Cerebellar nuclear complex (tissue), 1 donor: ENCODE measurements at places on chromosomes 11 and 22.

GRCh38 chr11:15091625-15092024, 18.2 kb downstream of the CALCB start:
- no peak for DNase-seq

GRCh38 chr11:110478410-110478809, 48.7 kb downstream of the FDX1 start:
- no peak for DNase-seq

DNA sequence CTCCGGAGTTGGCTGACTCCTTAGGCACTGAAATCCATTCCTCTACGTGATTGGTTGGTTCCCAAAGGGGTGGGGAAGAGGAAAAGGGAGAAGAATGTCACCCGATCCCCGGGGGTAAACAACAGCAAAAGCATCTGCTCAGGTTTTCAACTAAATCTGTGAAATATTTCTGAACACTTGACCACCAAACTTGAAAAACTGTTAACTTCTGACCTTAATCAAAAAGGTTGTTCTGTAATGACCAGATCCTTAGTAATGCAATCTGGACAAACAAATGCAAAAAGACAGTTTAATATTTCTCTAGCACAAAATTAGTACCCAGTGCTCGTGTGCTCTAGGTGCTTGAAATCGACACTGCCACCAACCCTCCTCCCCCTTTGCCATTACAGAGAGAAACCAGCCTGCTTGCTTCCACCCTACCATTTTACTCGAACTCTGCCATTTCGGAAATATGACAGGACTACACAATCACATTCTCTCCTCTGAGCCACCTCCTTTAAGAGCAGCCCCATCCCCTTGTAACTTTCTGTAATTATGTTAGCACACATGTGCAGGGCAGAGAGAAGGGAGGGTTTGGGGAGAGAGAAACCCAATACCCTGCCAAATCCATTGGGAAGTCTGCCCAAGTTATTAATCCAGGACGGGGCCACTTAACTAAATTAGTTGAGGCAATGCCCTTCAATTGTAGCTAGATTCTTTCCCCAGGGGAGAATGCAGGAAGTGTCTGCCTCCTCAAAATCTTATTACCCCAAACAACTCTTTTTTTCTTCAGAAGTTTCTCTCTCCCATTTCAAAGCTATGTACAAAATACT, 113.8 kb downstream of the RBFOX2 start:
- DNase-seq, result peak; percentile 34

- DNase-seq, result no peak
These were observed 8.0 kb upstream of the HTATIP2 start for GRCh38 chr11:20355221-20356219.

DNA sequence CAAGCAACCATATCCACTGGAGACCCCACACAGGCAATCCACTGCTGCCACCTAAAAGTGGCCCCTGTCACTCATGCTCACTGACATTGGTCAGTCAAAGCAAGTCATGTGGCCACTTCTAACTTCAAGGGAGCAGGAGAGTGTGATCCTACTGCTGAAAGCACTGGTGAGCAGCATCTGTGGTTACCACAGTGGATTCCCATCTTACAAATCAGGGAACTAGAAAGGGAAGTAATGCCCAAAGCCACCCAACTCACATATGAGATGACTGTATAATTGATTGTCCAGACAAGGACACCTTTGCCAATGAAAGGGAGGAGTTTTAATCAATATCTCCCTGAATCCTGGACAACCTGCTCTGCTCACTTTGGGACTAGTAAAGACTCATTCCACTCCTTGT, 17.7 kb downstream of the RCN1 start:
- no peak for DNase-seq

DNA sequence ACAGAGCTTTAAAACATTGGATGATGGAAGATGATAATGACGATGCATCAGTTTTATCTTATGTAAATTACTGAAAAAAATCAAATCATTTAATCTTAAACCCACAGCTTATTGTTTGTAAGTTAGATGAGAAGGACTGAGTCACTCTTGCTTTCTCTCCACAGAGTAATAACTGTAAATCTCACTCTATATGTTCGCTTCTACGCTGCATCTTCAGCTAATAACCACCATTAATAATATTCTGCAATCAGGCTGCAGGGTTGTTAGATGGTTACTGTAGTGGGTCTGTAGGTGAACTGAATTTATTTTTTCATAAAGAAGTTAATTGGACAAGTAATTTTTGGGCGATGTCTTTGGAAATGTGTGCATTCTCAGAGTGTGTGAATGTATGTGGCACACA, 260.0 kb downstream of the FAT3 start:
- no peak for DNase-seq

DNA sequence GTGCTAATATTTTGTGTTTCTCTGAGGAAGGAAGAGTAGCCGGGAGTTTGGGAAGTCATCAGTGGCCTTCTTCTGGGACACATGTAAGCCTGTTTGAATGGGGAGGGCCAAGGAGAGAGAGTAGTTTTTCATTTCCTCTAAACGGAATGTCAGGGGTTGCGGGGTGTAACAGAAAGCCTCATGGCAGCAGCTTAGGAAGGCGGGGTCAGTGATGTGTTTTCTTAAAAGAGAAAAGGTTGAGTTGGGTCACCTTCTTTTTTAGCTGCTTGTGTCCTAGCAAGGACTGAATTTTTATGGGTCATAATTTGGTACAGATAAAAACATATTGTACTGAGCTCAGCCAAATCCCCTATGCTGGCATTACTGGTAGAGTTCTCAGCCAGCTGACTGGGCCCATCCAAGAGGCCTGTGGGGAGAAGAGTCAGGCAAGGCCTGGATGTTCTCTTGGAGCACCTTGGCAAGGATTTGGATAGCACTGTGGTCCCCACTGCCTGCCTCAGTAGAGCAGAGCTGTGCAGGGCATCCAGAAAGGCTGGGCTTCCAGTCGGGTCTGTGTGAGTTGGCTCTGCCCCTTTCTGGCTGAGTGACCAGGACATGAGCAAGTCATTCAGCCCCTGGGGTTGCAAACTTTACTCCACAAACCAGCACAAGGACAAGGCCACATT, 29.4 kb upstream of the NAV2 start:
- peak; percentile 91 for DNase-seq

- no peak for DNase-seq
These were observed 96.1 kb downstream of the MORC2 start for GRCh38 chr22:30872285-30873041.

- DNase-seq, result no peak
These were observed 49.6 kb downstream of the NAV2 start for GRCh38 chr11:19762266-19762665.

DNA sequence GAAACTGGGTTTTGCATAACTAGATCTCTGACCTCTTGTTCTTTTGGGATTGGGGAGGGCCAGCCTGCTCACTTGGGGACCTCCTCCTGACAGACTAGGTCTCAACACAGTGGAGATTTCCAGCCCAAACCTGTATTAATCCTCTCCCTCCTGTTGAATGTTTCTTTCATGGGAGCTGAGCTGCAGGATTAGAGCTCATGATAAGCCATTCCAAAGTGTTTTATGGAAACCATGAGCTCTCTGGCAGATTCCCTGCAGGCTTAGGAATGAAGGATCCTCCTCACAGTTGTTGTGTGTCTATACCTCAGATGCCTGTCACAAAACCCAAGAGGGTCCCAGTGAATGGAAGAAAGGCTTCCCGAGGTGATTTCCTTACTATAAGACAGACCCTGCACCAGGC, 248.4 kb upstream of the B3GAT1 start:
- DNase-seq, result no peak

GRCh38 chr11:34012734-34013133, 38.8 kb upstream of the CAPRIN1 start:
- DNase-seq, result no peak

DNA sequence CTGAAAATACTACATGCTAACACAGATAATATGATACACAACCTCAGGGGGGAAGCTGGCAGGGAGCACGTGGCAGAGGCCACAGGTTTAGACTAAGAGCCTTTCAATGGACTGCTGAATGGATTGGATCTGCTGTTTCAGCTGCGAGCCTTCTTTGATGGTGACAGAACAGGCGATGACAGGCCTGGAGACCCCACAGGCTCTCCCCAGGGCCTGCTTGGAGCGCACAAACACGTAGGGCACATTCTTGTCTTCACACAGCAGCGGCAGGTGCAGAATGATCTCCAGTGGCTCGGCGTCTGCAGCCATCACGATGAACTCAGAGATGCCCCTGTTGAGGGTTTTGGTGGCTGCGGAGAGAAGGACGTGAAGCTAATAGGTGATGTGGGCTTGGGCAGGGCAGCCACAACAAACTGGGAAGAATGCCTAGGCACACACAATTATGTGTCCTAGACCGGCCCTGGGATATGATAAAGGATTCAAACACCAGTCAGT, 13.8 kb downstream of the SNU13 start:
- no peak for DNase-seq

- DNase-seq, result no peak
These were observed 5.3 kb downstream of the TNNT3 start for GRCh38 chr11:1924646-1925372.

DNA sequence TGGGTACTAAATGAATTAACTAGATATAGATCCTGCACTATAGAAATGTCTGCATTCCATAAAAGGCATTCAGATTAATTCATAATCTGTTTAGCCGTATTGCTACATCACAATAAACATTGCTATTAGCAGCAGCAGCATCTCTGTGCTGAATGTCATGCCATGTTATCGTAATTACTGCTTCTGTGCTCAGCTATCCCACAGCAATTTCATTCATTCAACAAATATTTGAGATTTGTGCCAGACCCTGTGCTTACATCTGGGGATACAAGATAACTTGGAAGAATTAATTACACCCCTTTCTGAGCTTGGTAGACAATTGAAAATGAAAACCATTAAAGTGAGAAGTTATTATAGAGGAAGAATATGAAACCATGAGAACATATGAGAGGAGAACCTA, 185.8 kb upstream of the C11orf87 start:
- DNase-seq, result no peak

DNA sequence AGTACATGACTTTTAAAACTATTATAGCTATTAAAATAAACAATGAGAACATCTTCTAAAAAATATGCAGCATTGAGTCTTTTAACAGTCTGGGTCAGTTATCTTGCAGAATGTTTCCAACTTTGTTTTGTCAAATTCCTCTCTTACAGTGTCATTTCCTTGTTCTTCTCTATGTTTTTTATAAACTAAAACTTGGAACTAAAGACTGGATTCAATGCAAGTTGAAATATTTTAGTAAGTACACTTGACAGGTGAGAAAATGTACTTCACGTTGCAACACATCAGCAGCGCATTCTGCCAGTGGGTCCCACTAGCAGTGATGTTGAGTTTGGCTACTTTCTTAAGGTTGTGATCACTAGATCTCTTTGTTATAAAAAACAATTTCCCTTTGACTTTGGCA, 1407.6 kb upstream of the RAG2 start:
- no peak for DNase-seq

DNA sequence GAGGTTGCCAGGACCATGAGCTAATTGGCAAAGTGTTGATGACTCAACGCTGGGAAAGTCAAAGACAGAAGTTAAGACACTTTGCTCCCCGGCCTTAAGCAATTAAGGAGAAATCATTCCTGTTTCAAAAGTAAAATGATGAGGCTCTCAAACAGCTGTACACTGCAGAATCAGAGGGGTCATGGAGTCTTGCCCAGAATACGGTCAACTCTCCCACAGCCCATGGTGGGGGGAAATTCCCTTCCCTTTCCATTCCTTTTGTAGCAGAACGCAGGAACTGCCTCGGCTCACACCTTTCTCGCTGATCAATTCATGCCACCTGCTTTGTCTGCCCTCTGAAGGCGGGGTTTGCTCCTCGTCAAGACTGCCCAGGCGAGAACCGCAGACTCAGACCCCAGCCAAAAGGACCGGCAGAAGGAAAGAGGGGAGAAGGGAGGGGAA, 52.8 kb downstream of the MN1 start:
- DNase-seq, result no peak

- DNase-seq, result no peak
These were observed 9.6 kb downstream of the PTS start for GRCh38 chr11:112235750-112236390.
